ENCODE measurements at places on chromosomes 3 and 15. TPM values are rescaled to one million over a fixed set of nuclear protein-coding genes. Genes with fewer than 3 reads are reported as not detected.

Gene ALG3
- 107 TPM for total RNA-seq

Gene FBXO40
- not detected for total RNA-seq

Gene TTLL13
- 0.11 TPM for total RNA-seq

Gene CKMT1A
- total RNA-seq = 8.3 TPM

DNA sequence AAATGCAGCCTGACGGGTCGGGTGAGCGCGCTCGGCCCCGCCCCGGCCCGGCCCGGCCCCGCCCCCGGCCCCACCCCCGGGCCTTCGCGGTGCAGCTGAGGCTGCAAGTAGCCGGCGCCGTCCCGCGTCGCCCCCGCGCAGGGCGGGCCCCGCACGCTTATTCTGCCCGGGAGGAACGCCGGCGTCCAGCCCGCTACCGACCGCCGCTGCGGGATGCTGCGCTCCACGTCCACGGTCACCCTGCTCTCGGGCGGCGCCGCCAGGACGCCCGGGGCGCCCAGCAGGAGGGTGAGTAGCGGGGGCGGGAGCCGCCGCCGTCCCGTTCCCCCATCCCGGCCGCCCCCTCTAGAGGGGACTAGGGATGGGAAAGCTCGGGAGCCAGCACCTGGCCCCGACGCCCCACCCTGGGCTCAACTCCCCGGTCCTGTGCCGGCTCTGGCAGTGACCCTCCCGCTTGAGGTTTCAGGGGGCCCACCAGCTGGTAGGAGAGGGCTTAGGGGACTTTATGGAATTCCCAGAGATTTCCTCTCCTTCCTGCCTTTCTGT is at the start of gene MYZAP:
TSS of gene MYZAP (plus strand) at position 83 of the 546 bp plus-strand sequence. CDS start at position 214, 131 bp downstream.
- peak; percentile 45 for DNase-seq

Gene GRK7
- total RNA-seq = not detected

Gene CCK
- total RNA-seq = not detected

- DNase-seq = no peak
These were observed 726.6 kb upstream of the NAALADL2 start for GRCh38 chr3:174132421-174133042.

DNA sequence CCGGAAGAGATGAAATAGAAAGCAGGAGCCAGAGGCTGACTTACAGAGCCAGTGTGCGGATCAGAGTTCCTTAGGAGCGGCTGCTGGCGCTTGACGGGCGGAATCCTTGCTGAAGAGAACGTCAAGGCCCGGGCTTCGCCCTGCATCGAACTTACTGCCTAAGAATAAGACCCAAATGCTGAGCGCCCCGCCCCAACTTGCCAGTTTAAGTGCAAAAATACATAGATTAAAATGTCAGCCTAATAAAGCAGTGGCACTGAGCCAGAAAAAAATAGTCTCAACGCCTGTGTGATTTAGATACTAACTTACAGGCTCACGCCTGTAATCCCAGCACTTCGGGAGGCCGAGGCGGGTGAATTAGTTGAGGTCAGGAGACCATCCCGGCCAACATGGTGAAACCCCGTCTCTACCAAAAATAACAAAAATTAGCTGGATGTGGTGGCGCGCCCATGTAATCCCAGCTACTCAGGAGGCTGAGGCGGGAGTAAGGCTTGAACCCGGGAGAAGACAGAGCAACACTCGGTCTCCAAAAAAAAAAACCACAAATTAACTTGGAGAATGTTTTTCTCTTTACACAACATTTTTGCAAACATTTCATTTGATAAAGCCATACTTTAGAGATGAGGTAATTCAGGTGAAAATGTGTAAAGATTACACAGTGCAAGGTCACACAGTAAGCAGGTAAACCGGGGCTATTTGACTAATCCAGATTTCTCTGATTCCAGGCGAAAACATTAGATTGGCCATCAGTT is 1.2 kb upstream of the UBP1 start:
- DNase-seq = no peak

DNA sequence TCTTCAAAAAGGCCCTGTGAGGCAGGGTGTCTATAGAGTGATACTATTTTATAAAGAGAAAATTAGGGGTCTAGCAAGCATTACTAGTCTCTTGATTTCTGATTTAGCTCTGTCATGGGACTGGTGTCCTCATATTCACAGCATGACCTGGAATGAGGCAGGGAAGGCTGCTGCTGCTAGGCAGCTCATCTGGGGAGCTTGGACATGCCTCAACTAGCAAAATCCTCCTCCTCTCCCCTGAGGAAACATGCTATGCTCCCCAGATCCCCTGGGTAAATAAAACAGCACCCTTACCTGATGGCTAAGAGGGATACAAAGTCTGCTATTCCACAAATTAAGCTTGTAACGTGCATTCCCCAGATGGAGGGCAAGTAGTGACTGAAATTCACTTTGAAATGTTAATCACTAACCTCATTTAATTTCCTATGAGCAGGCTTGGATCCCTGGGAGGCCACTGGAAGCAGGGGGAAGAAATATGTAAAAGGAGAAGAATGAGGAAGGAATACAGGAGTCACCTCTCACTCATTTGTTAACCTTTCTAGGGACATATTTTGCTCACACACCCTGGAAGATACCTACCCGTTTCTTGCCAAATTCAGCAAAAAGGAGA is 709.4 kb downstream of the SQOR start:
- DNase-seq = no peak

DNA sequence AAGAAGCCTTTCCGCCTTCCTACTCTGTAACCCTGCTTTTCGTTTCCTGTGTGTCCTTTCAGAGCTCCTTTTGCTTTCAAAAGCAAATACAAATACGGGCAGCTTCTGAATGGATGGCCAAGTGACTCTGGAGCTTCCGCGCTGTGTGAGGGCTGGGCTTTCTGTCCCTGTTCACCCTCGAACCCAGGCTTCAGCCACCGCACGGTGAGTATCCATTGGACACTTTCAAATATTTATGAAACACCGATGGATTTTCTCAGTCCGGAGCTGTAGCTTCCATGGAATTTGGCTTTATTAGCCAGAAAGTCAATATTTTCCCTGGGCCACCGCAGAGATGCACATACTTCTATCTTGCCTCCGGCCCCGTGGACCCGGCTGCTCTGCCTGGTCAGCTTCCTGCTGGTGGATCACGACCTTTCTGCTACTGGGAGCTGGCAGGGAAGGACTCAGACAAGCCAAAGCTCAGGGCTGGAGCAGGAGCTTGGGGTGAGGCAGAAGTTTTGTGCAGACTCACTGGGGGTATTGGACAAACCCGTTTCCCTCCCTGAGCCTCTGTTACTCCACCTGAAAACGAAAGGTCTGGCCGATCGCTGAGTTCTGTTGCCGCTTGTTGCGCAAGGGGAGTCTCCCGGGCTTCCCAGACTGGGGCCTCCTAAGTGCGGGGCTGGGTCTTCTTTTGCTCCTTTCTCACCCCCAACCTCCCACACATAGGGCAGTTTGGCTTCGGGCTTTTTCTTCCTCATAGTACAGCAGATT is 63.6 kb downstream of the LINGO1 start:
- peak; percentile 46 for DNase-seq

Gene LSMEM2
- total RNA-seq = not detected

- no peak for DNase-seq
These were observed 222.5 kb downstream of the SNRPN start for GRCh38 chr15:25176991-25177954.

GRCh38 chr3:138395865-138396751 is 38.3 kb upstream of the ESYT3 start:
- DNase-seq = no peak

GRCh38 chr3:197298945-197299854 is 788 bp upstream of the DLG1 start:
- peak; percentile 60 for DNase-seq

DNA sequence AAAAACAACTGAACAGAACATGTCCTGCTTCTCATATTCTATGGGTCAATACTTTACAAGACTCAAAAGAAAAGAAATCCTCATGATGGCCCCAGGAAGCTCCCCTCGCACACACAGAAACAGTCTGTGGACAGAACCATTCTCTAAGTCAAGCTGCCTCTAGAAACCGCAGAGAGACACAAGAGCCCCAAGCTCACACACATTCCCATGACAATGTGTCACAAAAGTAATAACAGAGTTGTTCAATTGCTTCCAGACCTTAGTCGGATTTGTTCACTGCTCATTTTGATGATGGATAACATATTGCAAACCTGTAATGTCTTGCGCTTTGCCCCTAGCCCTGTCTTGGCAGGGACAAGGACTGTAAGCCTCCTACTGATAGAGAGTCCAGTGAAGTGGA is 60.9 kb downstream of the UMPS start:
- DNase-seq = no peak

Measured in K562 (cell line).